Stimulated activated CD4-positive, alpha-beta T cell treated with anti-CD3 and anti-CD28 coated beads, Interleukin-4, amount 100 ng/mL, for 4 hours (primary cell): ENCODE measurements at places on chromosomes 7 and 10.

DNA sequence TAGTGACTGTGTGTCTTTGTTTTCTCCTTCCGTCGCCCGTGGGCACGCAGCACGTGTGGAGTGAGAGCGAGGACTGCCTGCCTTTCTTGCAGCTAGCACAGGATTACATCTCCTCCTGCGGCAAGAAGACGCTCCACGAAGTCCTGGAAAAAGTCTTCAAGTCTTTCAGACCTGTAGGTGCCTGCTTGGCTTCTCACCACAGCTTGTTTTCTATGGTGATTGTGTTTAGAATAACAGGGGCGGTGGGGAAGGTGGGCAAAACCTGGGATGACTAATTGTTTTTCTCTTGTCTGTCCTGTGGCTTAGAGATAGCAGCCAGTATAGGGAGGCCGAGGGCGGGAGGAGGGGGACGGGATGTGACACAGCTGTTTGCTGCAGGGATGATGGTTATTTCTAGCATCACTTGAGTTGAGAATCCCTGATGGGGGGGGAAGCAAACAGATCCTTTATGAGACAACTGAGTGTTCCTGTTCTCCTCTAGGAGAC, 11.4 kb downstream of the MTURN start:
- no peak for DNase-seq

DNA sequence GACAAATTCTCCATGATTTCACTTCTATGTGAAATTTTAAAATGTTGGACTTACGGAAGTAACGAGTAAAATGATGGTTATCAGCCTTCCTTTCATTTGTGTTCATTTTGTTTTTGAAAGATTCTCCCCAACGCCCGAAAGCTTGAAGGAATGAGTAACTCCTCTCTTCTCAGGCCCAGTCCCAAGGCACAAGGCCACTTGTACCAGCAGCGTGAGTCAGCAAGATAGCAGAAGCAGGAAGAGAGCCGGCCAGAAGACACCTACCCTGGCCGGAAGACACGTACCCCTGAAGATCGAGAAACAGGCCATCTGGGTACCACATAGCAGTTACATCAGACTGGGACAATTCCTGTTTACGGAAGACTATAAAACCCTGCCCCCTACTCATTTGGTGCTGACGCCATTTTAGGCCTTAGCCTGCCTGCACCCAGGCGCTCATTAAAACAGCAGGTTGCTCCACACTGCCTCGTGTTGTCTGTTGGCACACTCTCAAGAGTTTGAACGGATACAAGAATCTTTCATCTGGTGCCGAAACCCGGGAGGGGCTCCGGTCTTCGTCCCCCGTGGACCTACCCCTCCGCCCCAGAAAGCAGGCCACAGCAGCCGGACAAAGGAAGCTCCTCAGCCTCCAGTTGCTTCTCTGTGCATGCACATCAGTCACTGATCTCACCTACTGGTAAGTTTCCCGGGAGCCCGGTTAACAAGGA, 60.4 kb downstream of the LRRC17 start:
- DNase-seq: no peak

DNA sequence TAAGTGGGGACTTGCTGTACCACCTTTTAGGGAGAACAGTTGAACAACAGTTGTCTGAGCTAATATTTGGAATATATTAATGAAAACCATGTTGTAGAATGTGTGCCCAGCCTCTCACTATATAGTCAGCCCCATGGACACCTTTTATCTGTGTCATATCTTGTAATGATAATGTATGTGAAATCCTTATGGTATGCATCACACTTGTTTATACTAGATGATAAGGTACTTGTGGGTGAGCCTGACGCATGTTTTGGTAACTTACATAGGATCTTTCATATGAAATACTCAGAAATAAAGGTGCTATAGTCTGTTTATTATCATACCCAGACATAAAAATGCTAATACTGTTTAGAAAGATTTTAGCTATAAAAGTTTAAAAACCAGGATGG, 32.8 kb downstream of the CAMK1D start:
- DNase-seq: no peak

- DNase-seq: no peak
These were observed 81.7 kb downstream of the APBB1IP start for GRCh38 chr10:26519803-26520202.

DNA sequence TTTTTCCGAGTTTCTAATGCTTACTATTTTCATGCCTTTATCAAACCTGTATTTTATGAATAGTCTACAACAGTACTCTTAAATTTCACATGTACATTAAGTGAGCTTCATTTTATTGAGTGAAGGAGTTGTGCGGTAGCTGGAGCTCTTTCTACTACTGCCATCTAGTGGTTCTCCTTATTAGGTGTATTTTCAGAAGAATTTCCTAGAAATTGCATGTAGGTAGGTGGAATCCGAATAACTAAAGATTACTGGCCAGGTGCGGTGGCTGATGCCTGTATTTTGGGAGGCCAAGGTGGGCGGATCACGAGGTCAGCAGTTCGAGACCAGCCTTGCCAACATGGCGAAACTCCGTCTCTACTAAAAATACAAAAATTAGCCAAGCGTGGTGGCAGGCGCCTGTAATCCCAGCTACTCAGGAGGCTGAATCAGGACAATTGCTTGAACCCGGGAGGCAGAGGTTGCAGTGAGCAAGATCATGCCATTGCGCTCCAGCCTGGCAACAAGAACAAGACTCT, 38.3 kb downstream of the LRRC72 start:
- DNase-seq: no peak

DNA sequence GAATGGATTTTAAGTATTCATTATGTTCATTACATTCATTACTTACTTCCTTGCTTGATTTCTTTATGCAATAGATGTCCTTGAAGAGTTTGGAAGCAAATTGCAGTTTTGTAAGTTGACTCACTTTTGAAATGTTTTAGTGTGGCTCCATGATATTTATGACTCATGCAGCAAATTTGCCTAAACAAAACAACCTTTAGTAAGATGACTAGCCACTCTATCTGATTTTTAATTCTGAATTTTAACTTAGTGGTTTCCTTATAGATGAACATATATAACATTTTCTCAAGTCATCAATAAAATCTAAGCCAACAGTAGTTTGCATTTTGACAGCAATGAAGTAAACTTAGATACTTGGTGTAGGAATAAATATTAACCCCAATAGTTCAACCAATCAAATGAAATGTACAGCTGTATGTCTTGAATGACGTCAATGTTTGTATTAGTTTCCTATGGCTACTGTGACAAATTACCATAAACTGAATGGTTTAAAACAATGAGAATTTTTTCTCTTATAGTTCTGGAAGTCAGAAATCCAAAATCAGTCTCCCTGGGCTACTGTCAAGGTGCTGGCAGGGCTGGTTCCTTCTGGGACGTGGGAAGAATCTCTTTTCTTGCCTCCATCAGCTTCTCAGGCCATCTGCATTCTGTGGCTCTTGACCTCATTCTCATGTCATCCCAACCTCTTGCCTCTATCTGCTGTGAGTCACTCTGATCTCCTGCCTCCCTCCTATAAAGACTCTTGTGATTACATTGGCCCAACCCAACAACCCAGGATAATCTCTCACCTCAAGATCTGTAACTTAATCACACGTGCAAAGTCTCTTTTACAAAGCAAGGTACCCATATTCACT, 73.4 kb downstream of the AHR start:
- DNase-seq: no peak

- no peak for DNase-seq
These were observed 164.2 kb upstream of the ITGB1 start for GRCh38 chr10:33122014-33122809.

DNA sequence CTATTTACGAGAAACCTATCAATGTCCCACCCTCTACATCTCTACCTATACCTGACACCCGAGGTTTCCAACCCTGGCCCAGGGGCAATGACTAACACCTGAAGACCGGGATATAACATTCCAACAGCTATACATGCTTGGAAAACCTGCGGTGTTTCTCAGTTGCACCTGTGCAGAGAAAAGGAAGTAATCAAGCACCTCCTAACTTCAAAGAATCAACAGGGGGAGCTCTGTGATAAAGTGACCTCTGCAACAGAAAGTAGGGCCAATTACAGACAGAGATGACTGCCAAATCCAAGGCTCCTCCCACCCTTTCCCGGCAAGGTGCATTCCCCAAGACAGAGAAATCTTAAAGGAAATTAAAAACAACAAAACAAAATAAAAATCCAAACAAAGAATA, 41.3 kb downstream of the CCDC6 start:
- DNase-seq: no peak

- no peak for DNase-seq
These were observed 56.0 kb upstream of the SDK1 start for GRCh38 chr7:3245077-3245476.

- DNase-seq: no peak
These were observed 52.6 kb downstream of the PTEN start for GRCh38 chr10:87915989-87916388.

DNA sequence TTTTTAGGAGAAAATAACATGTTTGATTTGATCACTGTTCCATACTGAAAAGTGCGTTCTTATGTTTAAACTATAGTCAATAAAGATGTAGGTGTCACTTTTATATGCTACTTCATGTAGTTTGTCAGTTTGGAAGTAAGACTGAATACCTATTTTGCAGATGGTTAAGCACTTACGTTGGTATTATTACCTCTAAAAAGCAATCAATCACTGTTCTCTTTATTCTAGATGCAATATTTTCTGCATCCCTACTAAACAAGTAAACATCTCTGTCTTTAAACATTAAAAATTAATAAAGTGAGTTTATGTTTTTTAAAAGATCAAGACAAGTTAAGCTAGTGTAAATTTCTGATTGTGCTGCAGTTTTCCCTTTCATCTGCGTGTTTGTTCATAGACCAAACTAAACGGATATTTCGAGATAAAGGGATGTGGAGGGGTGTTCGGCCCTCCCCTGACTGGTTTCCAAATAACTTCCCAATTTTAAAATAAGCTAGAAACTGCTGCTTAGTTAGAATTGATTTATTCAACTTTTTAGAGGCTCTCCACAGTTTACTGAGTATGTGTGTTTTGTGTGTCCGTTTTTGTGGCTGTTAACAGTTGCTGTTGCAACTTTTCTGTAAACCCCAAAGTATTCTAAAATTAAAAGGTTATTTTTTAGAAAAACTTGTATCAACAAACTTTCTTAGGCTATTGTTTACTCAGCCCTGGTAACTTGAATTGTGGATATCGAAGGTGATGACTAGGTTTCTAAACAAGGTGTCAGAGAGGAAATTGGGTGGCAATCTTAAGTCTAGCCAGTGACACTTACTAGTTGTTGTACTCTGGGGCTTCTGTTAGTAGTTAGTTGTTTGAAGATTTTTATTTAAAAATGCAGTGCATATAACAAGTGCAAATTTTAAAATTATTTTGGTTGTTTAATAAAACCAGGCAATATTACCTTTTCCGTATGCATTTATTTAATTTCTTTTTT, 974 bp downstream of the KIF11 start:
- DNase-seq: no peak

GRCh38 chr7:70183278-70183677, 585.0 kb downstream of the AUTS2 start:
- DNase-seq: no peak

DNA sequence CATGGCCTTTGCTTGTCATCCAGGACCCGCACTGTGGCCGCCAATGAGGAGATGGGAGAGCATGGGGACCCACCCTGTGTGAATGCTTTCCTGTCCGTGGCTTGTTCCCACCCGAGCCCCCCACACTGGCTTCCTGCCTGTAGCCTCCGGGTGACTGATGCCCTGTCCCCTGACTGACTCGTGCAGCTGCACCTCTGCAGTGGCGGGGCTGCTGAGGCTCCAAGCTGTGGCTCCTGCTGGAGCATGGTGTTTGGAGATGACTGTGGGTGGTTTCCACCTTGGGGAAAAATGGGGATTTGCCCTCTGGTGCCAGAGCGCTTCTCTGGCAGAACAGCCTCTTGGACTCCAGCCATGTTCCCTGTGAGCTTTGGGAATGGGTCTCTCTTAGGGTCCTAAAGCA, 2.1 kb downstream of the CAMK1D start:
- DNase-seq: no peak

GRCh38 chr7:132300599-132301277, 275.5 kb downstream of the PLXNA4 start:
- no peak for DNase-seq

DNA sequence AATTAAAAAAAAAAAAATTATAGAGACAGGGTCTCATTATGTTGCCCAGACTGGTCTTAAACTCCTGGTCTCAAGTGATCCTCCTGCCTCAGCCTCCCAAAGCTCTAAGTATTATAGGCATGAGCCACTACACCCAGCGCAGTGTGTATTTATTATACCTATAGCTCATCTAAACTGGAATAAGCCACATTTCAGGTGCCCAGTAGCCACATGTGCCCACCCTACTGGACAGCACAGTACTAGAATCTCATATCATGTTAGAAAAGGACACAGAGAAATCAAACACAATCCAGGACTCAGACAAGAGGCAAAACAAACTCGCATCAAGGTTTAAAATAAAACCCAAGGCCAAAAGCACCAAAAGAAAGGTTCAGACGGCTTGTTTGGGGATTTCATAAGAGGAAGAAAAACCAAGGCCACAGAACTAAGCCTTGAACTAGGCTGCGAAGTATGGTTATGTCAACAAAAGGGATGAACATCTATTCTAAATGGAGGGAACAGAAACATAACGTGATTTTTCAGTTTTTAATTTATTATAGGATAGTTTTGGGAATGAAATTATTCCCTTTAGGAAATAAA, 32.3 kb downstream of the SLC16A9 start:
- DNase-seq: no peak

DNA sequence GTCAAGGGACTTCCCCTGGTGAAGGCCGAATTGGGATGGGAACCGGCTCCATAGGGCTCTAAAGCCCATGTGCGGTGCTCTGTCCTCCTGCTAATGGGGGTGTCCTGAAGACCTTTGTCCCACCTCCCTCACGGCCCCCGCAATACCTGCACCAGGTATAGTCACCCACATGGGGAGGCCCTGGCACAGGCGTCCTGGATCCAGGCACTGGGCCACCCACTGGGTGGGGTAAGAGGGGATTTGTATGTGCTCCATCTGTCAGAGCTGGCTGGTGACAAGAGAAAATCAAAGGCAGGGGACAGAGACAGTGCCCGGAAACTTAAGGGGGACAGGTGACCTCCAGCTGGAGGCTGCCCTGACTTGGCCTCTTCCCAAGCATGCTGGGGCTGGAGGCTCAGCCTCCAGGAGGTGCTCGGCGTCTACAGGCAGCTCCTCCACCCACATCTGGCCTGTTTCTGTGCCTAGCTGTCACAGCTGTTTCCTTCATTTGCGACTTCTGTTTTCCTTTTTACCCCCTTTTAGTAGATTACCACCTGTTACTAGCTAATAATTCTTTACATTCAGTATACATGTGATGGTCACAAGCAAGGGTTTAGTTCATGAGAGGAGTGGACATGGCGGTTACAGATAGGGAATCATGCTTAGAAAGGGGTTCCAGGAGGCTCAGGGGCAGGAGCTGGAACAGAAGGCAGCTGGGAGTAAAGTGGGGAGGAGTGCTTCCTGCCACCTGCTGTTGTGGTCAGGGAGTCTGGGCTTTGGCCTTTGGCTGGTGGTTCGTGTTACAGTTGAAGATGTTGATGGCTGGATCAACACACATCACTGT, 2.3 kb upstream of the CUZD1 start:
- no peak for DNase-seq

- peak; percentile 46 for DNase-seq
These were observed 25.8 kb upstream of the TMEM120A start for GRCh38 chr7:76020031-76020714.

- DNase-seq: no peak
These were observed 141.1 kb upstream of the MGMT start for GRCh38 chr10:129325893-129326292.

GRCh38 chr7:55546814-55547213, 25.5 kb downstream of the VOPP1 start:
- peak; percentile 52 for DNase-seq

- no peak for DNase-seq
These were observed 269.7 kb downstream of the AGMO start for GRCh38 chr7:15292138-15292537.

GRCh38 chr7:112508404-112508803, 27.6 kb downstream of the LSMEM1 start:
- no peak for DNase-seq
